Sciatic nerve (tissue), 2 donors: ENCODE measurements at places on chromosomes 6 and 20. TPM values are rescaled to one million over a fixed set of nuclear protein-coding genes. Genes with fewer than 3 reads are reported as not detected.

- no peak for DNase-seq
Measured at GRCh38 chr20:37669062-37669772, 24.6 kb upstream of the CTNNBL1 start.

DNA sequence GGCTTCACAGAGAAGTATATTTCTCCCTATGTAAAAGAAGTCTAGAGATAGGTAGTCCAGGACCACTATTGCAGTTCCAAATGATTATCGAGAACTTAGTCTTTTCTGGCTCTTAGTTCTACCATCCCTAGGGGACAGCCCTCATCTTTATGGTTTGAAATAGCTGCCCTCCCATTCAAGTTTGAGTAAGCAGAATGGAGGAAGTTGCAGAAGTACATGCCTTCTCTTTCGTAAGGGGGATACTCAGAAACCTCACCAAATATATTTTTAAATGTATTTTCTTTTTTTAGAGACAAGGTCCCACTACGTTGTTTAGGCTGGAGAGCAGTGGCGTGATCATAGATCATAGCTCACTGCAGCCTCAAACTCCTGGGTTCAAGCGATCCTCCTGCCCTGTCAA lies 236.8 kb upstream of the RREB1 start:
- no peak for DNase-seq

Gene MDC1
- total RNA-seq = 43.2 TPM

DNA sequence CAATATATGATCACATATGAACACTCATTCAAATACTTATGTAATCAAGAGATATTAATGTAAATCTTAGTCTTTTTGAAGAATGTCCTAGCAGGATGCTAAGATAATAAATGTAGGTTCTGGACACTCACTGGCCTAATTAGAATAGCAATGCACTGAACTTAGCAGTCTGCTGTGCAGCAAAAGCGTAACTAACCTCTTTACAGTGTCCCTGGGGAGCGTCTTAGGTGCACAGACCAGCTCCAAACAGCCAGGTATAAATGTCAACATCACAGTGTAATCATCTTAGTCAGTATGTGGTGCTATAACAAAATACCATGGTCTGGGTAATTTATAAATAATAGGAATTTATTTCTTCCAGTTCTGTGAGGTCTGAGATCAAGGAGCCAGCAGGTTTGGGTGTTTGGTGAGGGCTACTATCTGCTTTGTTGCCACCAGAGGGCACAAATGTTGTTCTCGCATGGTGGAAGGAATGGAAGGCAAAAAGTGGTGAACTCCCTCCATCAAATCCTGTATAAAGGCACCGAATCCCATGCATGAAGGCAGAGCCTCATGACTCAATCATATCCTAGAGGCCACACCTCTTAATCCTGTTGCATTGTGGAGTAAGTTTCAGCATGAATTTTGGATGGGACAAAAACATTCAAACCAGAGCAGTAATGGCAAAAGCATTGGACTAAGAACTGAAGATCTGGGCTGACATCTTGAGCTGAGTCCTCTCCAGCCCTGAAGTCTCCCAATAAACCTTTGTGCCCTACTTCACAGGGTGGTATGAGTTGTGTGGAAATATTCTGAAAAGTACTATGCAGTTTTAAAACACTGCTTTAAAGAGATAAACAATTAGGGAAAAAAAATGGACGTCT lies 41.8 kb upstream of the FOXO3 start:
- no peak for DNase-seq

DNA sequence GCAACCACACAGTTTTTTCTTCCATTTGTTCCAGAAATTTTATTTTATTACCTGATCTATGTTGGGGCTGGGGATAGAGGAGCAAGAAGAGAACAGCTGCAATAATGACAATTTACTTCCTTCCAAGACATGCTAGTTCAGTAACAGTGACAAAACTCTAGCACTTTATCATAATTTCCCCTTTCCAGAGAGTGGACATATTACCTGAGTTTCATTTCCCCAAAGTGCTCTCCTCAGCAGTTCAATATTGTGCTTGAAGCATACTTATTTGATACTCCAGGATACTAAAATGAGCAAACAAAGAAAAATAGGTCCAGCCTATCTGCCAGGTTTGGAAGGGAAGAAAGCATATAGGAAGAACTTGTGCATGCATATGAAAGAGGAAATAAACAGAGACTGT lies 157.7 kb downstream of the ID4 start:
- no peak for DNase-seq

Gene GJA10
- not detected for total RNA-seq

Gene SLC22A23
- 10.3 TPM for total RNA-seq

Gene KCNG1
- 3.5 TPM for total RNA-seq

Gene SLC35D3
- not detected for total RNA-seq

DNA sequence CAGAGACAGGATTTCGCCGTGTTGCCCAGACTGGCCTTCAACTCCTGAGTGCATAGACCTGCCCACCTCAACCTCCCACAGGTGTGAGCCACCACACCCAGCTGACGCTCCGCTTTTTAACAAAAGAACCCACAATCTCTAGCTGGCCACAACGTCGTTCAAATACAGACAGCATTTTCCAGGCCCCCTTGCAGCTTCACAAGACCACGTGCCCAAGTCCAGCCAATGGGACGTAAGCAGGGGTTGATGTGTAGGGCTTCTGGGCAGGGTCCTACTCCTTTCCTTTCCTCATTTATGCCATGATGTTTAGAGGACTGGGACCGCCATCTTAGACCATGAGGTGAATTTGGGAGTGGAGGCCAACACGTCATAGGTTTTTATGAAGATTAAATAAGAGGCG lies 81.0 kb downstream of the TFAP2C start:
- DNase-seq = no peak

- DNase-seq = no peak
Measured at GRCh38 chr20:49668181-49668877, 45.3 kb downstream of the B4GALT5 start.

GRCh38 chr6:109327491-109327890 lies 54.8 kb downstream of the CD164 start:
- DNase-seq = no peak

Gene BNIP5
- not detected for total RNA-seq

GRCh38 chr6:96943555-96944215 lies 19.2 kb downstream of the KLHL32 start:
- no peak for DNase-seq

GRCh38 chr6:37283268-37283667 lies 25.3 kb upstream of the TMEM217 start:
- DNase-seq = no peak

Gene TMEM74B
- total RNA-seq = 7.1 TPM

DNA sequence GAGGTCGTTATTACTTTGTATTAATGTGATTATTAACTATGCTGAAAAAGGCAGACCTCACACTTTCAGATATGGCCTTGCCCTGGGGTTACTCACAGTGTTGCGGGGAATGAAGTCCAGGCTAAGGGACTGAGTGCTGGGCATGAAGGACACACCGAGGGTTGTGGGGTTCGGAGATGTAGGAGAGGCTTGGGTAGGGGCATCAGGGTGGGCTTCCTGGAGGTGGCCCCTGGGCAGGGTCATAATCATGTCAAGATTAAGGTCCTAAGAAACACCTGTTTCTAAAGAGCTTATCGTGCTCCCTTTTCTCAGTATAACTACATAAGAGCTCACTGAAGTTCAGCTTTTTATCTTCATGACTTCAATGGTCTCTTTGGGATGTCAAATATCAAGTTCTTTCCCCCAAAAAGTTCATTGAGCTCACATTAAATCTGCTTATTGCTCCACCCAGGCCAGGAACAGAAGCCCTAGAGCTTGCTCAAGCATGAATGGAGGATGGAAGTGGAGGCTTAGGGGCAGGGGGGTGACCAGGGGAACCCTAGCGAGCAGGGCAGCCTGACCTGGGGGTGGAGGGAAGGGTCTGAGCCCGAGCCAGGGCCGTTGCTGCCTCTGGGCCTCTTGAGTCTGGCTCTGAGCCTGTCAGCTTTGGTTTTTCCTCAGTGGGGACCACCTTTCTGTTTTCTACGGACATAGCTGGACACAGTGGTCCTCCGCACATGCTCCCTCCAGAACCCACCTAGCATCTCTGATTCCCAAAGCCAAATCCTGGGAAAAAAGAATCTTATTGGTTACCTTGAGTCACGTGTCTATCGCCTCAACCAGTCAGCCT lies 37.3 kb upstream of the TGM2 start:
- peak; percentile 32 for DNase-seq

GRCh38 chr6:129317931-129318820 lies 391.8 kb downstream of the ARHGAP18 start:
- DNase-seq = no peak

GRCh38 chr6:134477991-134478635 lies 160.2 kb upstream of the SGK1 start:
- no peak for DNase-seq

DNA sequence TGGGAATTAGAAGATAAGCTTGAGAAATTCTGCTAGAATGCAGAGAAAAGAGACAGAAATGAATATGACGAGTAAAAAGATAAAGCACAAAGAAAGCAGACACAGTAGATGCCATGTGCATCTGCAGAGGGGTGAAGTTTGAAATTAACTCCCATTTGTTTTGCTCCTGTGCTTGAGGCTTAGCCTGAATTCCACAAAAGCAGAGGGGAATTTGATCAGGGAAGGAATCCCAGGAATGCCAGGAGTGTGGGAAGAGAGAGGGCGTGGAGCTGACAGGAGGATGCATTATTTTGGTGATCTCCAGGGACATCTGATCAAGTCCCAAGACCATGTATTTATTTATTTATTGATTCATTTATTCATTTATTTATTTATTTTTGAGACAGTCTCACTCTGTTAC lies 55.6 kb downstream of the SLC22A1 start:
- no peak for DNase-seq

DNA sequence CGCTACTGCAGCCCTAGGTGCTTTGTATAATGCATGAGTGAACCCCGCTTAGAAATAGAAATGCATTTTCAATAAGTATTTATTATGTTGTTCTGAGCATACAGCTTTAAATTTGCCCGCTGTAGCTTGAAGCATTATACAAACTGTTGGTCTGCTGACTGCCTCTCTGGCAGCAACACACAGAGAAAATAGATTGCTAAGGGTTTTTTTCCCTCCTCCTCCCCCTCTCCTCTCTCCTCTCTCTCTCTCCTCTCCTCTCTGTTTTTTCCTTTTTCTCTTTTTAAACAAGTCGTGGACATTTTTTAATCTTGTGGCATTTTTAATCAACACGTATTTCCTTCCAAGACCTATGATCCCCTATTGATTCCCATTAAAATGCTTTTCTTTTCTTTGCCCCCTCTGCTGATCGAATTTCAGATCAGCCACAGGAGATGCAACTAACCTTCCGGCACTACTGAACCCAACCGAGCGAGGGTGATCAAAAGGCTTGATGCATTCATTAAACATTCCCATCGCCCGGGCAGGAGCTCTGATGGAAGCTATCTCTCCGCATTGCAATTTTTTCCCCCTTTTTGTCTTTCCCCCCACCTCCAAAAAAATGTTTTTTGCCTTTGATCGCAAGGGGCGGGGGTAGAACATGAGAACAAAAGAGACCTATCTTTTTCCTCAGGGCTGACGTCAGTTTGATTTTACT lies 90.7 kb upstream of the ARID1B start:
- no peak for DNase-seq

GRCh38 chr6:144469144-144469575 lies 184.0 kb downstream of the UTRN start:
- DNase-seq = no peak

Gene GNAS-AS1
- 1.5 TPM for total RNA-seq

- DNase-seq = no peak
Measured at GRCh38 chr20:23623666-23624323, 14.0 kb downstream of the CST3 start.

Gene VPS16
- 40.0 TPM for total RNA-seq

DNA sequence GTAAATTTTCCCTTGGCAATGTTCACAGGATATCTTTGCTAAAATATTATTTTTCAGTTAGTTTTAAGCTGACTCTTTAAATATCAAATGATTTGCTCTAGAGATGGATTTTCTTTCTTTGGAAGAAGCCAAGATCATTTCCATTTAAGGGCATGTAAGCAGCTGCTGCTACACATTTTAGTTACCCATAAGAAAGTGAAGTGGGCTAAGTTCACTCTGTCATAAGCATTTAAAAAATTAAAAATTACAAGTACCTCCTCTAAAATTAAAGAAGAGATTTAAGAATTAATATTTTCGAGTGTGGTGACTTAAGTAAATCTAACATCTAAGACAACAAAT lies 1.2 kb upstream of the PLN start:
- no peak for DNase-seq

Gene BACH2
- total RNA-seq = 25.3 TPM

DNA sequence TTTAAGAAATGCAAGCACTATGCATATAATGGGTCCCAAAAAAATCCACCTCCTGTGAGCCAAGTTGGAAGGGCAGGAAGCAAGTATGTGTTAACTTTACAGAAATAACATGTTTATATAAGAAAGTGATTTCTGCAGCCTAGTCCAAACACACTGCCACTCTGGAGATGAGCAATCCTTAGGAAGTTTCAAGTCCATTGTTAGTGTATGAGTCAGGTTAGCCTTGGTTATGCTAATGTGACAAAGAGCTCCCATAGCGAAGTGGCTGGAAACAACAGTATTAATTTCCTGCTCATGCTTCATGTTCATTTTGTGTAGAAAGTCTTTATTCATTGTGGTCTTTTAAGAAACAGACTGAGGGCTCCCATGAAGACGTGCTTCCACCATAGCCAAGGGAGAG lies 121.4 kb downstream of the TBXT start:
- DNase-seq = no peak

- DNase-seq = no peak
Measured at GRCh38 chr6:145025488-145025887, 709.8 kb downstream of the EPM2A start.

- DNase-seq = no peak
Measured at GRCh38 chr20:48571949-48572847, 255.6 kb downstream of the PREX1 start.

Gene IPCEF1
- 5.0 TPM for total RNA-seq

Gene SLC17A2
- not detected for total RNA-seq

GRCh38 chr6:117397536-117398227 lies 28.1 kb downstream of the ROS1 start:
- no peak for DNase-seq
